ENCODE measurements at places on chromosomes 16 and 17.

- DNase-seq, result no peak
Measured at GRCh38 chr16:88394426-88394825, 11.7 kb downstream of the ZNF469 start.

- DNase-seq, result no peak
Measured at GRCh38 chr17:708132-708531, 6.5 kb downstream of the VPS53 start.

GRCh38 chr17:12277827-12278226 is 257.1 kb downstream of the MAP2K4 start:
- no peak for DNase-seq

DNA sequence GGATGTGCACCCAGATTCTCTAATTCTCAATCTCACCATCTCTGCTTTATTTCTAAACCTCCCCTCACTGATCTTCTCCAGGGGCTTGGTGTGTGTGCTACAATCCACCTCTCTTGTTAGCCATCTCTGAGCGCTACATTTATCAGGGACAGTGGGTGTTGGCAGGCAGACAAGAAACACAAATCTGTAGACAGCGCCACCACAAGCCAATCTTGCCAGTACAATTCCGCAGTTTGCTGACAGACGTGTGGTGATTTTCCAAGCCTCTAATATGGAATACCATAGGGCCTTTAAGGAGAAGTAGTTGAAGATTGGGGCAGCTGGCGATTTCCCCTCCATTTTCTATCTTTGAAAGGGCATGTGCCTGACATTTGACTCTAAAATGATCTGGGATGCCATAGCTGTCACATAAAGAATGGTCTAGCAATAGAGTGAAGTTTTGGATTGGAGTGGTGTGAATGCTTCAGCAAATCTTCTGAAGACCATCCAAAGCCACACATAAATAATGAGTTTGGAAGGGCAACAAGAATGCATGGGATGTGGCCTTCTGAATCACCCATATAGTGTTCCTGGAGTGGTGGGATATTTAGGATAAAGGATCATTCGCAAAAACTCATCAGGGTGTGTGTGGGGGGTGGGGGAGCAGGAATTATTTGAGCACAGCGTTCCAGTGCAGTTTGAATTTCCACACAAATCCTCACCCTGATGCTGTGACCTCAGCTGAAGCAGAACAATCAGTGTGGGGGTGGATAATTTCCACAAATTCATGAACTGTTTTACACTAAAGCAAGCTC is 12.0 kb upstream of the ANKFN1 start:
- no peak for DNase-seq

DNA sequence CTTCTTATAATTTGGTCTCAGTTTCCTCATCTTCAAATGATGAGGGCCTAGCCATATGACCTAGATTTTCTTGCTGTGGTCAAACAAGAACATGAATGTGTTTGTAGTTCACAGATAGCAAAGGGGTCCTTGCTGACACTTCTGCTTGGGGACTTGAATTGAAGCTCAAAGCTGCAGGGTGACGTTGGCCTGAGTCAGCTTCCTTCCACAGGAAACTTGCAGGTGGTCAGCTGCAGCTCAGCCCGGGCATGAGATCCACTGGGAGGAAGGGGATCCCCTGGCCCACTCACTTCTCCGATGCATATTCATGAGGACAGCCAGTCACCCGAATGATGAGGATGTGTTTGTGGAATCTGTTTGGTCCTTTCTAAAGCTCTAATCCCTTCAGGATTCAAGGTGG is 42.6 kb upstream of the AXIN2 start:
- no peak for DNase-seq

- DNase-seq, result no peak
Measured at GRCh38 chr16:87006021-87006420, 311.2 kb downstream of the C16orf95 start.

- no peak for DNase-seq
Measured at GRCh38 chr17:15261258-15261801, 3.8 kb downstream of the PMP22 start.

DNA sequence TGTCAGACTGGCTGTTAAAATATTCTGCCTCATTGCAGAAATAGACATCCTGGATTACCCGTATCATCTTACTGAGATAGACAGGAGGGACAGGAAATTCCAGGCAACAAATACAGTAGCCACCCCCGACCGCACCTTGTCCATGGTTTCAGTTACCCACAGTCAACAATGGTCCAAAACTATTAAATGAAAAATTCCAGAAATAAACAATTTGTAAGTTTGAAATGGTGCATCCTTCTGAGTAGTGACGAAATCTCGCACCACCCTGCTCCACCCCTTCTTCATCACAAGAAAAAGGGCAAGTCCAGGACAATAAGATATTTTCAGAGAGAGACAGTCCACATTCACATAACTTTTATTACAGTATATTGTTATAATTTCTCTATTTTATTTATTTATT is 23.6 kb upstream of the PRSS54 start:
- no peak for DNase-seq

DNA sequence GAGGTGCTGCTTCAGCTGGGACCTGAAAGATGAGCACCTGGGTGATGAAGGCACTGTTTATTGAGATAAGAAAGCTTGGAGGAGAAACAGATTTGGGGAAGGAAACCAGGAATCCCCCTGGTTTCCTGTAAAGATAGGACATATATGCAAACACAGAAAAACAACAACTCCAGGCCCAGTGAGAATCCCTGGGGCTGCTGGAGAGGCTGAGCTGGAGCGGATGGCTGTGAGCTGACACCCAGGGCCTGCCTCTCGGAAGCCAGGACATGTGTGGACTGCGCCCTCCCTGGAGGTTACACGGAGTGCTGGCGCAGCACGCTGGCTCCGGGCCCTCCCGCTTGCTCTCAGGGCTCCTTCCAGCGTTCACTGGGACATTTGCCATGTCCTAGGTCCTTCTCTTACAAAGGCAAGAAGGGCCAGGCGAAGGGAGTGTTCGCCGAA is 57.5 kb downstream of the CYB5B start:
- no peak for DNase-seq

GRCh38 chr16:50509521-50510341 is 38.5 kb upstream of the NKD1 start:
- DNase-seq, result peak; percentile 51

Data from activated naive CD8-positive, alpha-beta T cell treated with anti-CD3 and anti-CD28 coated beads, Interleukin-2, amount 10 ng/mL, durations not matched to agents 7 days and 5 days (primary cell).